ENCODE measurements at places on chromosomes 3 and 15. TPM values are rescaled to one million over a fixed set of nuclear protein-coding genes. Genes with fewer than 3 reads are reported as not detected.

The KY gene
- total RNA-seq, result 1.8 TPM

The KBTBD12 gene
- 7.6 TPM for total RNA-seq

The SHC4 gene
- 8.7 TPM for total RNA-seq

The FAM81A gene
- total RNA-seq, result 0.97 TPM

The NSUN3 gene
- 20.0 TPM for total RNA-seq

The PPP4R2 gene
- 65.4 TPM for total RNA-seq

The PP2D1 gene
- total RNA-seq, result not detected

The SEMA6D gene
- 22.7 TPM for total RNA-seq

The RAB8B gene
- 40.6 TPM for total RNA-seq

The C3orf49 gene
- total RNA-seq, result not detected

The COL6A5 gene
- total RNA-seq, result not detected

The DNAJA4 gene
- total RNA-seq, result 20.2 TPM

The SNX33 gene
- 30.9 TPM for total RNA-seq

The SLC22A13 gene
- 1.3 TPM for total RNA-seq

The STRIT1 gene
- total RNA-seq, result not detected

- no peak for DNase-seq
Observed at GRCh38 chr3:30299674-30300385, 306.6 kb upstream of the TGFBR2 start.

- DNase-seq, result no peak
Observed at GRCh38 chr15:51801391-51801835, 28.0 kb upstream of the TMOD3 start.

DNA sequence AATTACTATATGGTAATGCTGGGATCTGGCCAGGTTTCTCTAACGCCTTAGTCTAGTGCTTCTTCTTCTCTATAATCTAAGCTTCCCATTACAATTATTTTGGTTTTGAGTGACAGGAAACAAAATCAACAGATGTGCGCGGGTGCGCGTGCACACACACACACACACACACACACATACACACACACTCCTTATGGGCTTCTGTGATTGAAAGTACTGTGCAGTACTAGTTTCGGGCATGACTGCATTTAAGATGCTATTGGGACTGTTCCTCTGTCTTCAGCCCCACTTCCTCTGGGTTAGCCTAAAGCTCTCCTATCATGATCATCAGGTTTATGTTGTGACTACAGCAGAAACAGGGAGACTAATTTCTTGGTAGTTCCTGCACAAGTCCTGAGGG, 32.2 kb downstream of the EPHB1 start:
- DNase-seq, result no peak

- DNase-seq, result no peak
Observed at GRCh38 chr3:138801792-138802191, 32.9 kb downstream of the PIK3CB start.

GRCh38 chr3:14319654-14320182, 82.7 kb upstream of the SLC6A6 start:
- DNase-seq, result peak; percentile 64

DNA sequence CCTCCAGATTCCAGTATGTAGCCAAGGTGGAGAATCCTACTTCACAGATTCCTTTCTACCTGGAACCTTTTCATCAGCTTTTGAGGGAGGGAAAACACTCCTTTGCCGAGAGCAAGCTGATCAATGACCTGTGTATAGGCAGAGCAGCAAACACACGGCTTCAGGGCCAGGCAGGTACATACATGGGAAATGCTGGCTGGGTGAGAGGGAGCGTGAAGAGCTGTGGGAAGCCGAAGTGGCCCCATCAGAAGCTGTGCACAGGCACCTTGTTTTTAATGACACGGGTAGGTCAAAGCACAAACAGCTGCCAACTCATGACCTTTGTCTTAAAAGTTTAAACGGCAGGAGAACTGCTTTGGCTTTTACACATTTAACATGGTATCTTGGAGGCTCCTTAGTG, 25.3 kb downstream of the STARD5 start:
- DNase-seq, result no peak

GRCh38 chr3:119944091-119944490, 150.2 kb downstream of the GSK3B start:
- DNase-seq, result no peak

DNA sequence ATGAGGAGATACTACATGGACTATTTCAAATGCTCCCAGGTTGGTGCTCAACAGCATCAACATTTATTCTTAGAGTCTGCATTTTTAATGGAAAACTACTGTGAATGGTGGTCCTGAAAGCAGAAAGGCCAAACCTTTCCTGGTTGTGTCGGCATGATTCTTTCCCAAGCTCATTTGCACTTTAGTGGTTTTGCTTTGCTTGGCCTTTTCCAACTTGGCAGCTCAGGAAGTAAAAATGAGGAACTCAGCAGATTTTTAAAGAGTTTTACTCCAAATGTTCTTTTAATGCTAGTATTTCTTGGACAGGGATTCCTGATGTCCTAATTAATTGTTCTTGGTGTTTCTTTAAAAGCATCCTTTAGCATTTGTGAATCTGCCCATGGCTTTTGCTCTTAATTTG, 197.4 kb downstream of the SLC9A9 start:
- no peak for DNase-seq

DNA sequence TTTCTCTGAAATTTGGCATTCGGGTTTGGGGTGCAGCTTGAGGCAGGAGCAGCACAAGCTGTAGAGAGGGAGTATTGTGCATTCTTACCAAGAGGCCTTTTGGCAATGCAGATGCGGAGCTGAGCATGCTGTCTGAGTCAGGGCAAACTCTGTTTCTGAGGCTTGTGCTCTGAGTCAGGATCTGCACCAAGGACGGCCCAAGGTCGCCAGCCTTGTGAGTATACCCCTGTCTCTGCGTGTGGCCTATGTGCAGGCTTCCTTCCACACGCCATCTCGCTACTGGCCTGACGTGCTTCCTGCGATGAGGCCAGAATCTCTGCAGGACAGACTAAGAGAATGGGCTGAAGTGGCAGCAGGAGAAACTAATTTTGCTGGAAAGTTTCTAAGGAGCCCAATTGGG, 83.8 kb upstream of the ROPN1 start:
- DNase-seq, result peak; percentile 74

GRCh38 chr3:23808525-23808924, 2.8 kb downstream of the UBE2E1 start:
- no peak for DNase-seq

DNA sequence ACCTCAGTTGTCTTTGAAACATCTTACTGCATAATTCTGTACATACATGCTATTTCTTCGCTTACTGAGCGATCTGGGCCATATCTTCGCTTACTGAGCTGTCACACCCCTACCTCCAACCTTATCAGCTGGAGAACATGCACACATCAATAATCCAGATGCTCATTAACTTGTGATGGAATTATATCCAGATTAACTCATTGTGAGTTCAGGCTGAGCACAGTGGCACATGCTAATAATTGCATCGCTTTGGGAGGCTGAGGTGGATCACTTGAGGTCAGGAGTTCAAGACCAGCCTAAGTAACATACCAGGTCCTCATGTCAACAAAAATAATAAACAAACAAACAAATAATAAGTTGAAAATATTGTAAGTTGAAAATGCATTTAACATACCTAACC, 19.3 kb upstream of the ANXA2 start:
- DNase-seq, result no peak

GRCh38 chr15:84657748-84658079, 285 bp downstream of the NMB start:
- no peak for DNase-seq

GRCh38 chr15:101276501-101277037, 716 bp downstream of the SELENOS start:
- no peak for DNase-seq

- DNase-seq, result no peak
Observed at GRCh38 chr3:115062009-115062408, 85.1 kb downstream of the ZBTB20 start.

DNA sequence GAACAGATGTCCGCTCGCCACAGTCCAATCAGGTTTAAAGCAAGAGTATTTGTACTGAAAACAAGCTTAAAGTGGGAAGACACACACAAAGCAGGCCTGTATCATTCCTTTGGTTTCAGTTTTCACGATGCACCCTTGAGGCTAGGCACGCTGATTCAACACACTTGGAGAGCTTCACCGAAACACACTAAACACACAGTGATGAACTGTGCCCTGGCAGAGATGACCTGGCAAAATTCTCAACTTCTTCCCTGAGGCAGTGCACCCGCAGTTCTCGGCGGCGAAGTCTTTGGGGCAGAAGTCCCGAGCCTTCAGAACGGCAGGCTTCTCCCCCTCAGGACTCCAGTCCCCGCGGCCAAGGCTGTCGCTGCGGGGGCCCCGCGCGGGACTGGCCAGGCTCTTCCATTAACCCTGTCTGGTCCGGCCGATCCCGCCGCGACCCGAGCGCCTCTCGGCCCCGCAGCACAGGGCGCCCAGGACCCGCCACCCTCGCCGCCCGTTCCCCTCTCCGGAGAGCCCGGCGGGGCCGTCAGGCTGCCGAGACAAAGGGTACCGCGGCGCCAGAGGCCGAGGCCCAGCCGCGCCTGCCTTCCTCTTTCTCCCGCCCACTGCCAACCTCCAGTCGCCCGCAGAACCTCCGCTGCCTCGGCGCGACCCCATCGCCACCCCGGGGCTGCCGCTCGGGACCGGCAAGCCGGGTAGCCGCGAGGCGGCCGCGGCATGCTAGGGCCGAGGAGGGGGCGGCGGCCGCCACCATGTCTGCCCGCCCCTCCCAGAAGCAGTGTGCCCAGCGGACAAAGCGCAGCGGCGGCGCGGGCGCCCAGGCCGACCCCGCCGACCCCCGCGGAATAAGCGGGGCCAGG, 792 bp downstream of the GABPB1 start:
- DNase-seq, result peak; percentile 62

GRCh38 chr3:153958635-153959595, 162.3 kb upstream of the ARHGEF26 start:
- no peak for DNase-seq

GRCh38 chr3:107600780-107601179, 78.0 kb downstream of the BBX start:
- DNase-seq, result no peak

DNA sequence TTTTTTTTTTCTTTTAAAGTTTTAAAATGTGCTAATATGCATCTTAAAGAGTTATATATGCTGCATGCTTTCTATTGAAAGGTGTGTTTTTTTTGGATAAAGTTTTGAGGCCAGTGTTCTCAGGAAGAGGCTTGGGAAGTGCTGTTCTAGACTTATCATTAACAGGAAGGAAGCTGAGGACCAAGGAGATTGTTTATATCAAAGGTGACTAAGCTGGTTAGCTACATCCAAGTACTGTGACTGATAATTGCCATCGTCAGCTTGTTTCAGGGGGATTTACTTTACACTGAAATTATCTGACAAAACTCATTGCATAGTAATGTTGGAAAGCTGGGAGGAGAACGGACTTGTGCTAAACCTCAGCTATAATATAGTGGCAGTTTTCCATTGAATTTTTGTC, 36.3 kb upstream of the UTS2B start:
- DNase-seq, result no peak

- DNase-seq, result no peak
Observed at GRCh38 chr15:68309024-68309423, 31.5 kb downstream of the FEM1B start.

DNA sequence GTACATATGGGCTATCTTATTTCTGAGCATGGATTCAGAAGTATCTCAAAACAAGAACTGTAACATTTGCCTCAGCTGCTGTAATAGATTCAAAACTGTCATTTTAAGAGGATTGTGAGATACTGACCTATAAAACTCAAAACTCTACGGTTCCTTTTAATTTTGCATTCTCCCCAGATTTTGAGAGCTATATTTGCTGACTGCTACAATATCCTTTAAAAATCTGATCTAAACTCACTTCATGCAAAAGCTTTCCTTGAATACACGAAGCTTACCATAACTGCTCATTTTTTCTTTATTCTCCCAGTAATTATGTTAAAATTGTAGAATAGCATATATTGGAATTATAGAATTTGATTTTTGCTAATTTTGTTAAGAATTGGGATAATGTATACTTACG, 158.7 kb upstream of the ROBO1 start:
- no peak for DNase-seq

DNA sequence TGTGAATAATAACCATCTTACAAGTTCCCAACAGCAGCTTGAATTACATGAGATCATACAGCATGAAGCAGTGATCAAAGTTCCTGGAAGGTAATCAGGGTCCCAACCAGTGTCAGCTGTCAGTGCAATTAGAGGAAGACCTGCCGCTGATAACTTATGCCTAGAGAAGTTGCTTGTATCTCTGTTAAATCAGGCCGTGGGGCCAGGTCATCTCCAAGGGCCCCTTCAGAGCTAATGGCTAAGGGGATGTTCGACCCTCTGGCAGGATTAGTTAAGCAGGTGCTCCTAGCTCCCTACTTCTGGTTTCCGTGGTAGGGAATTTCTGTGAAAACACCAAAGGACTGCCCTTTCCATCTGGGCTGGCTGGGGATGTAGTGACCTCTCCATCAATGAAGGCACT, 251.0 kb downstream of the FAM43A start:
- DNase-seq, result no peak

DNA sequence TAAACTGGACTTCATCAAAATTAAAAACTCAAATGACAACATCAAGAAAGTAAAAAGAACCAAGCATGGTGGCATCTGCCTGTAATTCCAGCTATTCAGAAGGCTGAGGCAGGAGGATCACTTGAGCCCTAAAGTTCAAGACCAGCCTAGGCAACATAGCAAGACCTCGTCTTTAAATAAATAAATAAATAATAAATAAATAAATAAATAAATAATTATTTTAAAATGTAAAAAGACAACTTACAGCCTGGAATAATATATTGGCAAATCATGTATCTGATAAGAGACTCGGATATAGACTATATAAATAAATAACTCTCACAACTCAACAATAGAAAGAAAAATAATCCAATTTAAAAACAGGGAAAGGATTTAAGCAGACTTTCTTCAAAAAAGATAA, 4.3 kb upstream of the PPARG start:
- DNase-seq, result no peak

GRCh38 chr3:190601622-190602021, 87.7 kb downstream of the IL1RAP start:
- DNase-seq, result peak; percentile 53

GRCh38 chr15:50071551-50072258, 47.3 kb downstream of the ATP8B4 start:
- no peak for DNase-seq

- DNase-seq, result no peak
Observed at GRCh38 chr3:46930166-46930944, 46.2 kb downstream of the CCDC12 start.

DNA sequence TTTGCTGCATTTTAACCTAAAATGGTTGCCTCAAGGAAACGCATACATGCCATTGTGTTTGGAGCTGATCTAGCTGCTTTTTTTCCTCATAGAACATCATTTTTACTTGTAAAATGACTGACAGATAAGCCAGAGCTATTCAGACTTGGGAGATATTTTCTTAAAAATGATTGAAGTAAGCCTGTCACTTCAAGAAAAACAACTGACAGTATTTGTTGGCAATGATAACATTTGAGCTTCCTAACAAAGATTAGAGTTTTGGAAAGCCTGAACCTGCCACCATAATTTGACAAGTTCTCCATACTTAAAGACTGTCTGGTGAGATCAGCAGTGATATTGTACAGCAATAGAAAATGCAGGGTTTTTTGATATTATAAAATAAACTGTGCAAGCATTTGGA, 27.6 kb upstream of the MRPL3 start:
- no peak for DNase-seq
